ENCODE measurements at places on chromosomes 16 and 17.
A peak's percentile ranks its signal among the peaks of the same experiment; 100 is the strongest.

DNA sequence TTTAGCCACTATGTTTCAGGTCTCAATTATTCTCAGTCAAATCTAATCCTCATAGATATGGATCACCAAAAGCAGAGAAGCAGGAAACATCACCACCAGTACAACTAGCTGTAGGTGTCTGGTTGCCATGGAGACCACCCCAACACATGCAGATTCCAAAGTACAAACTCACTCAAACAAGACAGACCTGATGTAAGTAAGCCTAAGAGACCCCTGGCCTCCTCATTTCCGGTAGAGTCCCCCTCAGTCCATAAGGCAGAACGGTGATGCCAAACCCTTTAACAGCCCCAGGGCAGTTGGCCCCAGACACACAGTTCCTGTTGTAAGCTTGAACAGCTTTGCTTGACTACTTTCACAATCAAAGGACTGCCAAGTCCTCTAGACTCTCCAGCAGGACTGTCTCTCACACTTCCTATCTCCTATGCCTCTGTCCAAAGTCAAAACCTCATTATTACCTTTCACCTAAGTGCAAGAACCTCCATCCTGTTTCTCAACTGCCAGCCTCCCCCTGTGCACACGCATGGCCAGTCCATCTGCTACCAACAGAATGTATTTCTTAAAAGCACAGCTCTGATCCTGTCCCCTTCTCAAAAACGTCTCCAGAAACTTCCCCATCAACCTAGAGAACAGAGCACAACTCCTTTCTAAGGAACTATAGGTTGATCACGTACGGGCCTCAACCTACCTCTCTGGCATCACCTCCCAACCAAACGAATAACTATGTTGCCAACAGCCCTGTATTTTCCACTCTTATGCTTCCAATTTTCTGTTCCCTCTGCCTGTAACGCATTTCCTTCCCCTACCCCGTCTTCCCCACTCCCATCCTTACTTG is 23.9 kb downstream of the SLC39A11 start:
- no peak for DNase-seq

- DNase-seq = peak; percentile 81
Observed at GRCh38 chr17:28494445-28495188, 11.5 kb upstream of the FOXN1 start.

- no peak for DNase-seq
Observed at GRCh38 chr17:80111702-80112470, 10.5 kb downstream of the GAA start.

GRCh38 chr17:69961501-69962145 is 113.4 kb upstream of the KCNJ16 start:
- DNase-seq = peak; percentile 9

DNA sequence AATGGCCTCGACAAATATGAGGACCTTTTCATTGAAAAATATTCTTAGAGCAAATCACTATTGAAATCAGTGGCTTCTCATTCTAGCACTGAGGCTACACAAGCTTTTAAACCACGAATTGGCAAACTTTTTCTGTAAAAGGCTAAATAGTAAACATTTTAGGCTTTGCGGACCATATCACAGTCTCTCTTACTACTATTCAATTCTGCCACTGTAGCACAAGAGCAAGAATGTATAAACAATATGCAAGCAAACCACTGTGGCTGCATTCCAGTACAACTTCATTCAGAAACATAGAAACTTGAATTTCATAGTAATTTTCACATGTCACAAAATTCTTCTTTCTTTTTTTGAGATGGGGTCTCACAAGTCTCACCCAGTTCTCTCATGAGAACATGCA is 49.1 kb downstream of the PHLPP2 start:
- no peak for DNase-seq

GRCh38 chr17:42407289-42407836 is 15.7 kb downstream of the CAVIN1 start:
- peak; percentile 56 for DNase-seq

DNA sequence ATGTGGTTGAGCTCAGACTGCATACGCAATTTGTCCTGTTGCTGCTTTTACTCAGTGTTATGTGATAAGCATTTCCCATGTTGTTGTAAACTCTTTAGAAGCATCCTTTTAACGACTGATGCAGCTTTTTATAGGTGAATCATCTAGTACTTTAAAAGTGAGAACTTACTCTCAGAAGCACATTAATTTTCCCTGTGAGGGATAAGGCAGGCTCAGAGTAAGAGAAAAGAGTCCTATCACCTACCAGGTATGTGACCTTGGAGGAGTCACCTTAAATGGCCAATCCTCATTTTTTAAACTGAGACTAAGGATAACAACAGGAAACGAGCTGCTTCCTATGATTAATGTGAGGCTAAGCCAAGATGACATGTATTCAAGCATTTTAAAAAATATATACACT is 34.4 kb upstream of the GAN start:
- DNase-seq = no peak

GRCh38 chr16:8572063-8572918 is 18.0 kb downstream of the TMEM114 start:
- DNase-seq = no peak

DNA sequence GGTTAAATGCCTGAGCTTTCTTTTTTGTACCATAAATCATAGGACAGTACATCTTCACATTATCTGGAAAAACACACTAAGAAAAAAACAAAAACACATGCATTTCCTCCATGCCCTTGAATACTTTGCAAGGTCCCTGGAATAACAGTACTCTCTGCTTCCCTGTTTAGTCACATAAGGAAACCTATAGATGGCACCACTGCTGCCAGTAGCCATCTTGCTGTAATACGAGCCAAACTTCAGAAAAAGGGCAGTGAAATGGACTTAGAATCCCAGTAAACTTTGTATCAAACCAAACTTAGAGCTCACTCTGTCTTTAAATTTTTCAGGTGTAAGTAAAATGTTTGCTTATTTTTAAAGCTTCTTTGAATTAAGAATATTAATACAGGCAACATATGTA is 435.5 kb downstream of the KCNJ2 start:
- DNase-seq = no peak

DNA sequence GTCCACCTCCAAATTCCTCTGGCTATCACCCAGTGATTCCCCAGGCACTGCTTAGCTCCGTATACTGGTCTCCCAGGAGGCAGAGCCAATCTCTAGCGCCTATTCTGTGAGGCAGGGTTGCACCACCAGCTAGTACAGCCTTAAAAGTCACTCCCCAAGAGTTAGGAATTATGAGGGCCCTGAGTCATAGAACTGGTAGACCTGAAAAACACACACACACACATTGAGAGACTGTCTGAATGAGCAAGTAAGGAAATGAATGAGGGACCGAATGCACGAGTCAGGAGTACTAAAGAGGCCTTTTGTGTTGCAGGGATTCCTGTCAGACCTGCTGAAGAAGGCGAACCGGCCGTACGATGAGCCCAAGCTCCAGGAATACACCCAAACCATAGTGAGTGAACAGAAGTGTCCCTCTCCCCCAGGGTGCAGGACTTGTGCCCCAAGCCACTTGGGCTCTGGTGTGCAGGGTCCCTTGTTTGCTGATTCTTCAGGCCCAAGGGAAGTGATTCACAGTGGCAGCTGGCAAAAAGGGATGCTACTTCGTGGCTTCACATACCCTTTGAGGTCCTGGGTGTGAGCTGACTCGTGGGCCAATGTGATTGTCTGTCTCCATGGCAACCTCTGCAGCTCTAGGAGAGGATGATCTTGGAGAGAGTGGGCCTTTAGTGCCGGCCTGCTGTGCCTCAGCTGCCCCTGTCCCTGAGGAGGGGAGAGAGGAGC is 24.7 kb downstream of the CALB2 start:
- DNase-seq = no peak

DNA sequence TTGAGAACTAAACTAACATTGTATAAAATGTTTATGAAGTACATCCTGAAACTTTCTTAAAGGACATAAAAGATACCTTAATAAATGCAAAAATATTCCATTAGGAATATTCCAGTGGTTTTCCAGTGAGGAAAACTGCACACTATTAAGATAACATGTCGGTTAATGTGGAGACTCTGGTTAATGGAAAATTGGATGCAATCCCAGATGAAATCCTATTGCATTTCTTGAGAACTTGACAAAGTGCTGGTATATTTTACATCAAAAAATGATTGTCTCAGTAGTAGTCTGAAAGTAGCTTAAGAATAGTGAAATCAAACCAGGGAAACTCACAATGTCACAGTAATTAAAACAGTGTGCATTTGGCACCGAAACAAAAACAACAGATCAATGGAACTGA is 202.5 kb upstream of the MON1B start:
- no peak for DNase-seq

- no peak for DNase-seq
Observed at GRCh38 chr16:53950677-53951076, 246.7 kb downstream of the FTO start.

DNA sequence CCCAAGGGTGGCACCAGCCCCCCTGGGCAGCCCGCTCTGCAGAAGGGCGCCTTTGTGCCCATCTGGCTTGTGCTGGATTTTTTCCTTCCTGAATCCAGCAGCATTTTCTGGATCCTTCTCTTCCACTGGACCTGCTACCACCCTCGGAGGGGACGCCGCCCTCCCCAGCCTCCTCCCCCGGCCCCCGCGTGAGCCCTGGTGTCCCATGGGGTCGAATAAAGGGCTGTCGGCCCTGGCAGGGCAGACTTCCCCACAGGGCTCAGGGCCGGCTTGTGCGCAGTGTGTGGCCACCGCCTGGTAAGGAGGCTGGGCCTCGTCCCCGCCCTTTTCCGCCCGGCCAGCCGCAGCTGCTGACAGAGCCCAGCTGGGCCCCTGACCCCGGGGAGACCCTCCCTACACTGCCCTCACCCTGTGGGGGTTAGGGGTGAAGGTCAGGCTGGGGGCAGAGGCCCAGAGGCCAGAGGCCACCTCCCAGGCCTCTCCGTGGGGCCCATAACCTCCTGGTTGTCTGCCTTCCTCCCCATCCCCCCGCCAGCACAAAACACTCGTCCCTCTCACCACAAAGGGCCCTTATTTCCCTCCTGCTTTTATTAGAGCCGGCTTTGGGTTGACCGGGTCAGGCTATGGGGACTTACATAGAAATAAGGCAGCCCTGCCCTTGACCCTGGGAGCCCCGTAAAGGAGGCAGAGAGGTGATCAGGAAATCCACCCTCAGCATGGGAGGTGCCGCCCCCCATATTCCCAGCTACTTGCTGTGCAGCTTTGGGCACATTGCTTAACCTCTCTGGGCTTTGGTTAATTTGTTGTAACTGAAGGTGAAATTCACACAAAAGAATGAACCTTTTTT is 179.3 kb upstream of the CIBAR2 start:
- DNase-seq = peak; percentile 72

DNA sequence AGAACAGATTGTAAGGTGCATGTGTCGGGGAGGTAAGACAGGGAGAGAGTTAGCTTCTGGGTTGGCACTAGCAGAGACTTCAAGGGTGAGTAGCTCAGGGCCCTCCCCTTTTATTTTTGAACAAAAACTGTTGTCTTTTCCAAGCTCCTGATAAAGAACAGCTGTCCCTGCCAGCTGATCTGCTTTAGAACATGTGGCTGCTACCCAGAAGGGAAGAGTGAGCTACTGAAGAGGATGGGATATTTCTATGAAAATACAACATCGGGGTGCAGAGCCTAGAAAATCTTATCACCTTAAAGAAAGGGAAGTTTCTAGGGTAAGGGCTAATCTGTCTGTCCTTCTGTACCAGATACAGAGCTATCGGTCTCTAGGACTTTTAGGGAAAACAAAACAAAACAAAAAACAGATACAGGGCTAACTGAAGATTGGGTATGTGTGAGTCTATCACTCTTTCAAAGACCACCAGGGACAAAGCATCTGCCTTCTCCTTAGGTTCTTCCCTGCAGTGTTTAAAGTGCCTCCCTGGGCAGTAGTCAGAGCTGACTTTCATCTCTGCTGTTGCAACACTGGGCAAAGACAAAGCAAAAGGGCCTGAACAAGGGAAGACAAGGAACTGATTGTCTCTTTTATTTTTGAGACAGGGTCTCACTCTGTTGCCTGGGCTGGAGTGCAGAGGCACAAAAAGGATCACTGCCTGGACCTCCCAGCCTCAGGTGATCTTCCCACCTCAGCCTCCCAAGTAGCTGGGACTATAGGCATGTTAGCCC is 5.0 kb upstream of the DHRS13 start:
- DNase-seq = peak; percentile 35

DNA sequence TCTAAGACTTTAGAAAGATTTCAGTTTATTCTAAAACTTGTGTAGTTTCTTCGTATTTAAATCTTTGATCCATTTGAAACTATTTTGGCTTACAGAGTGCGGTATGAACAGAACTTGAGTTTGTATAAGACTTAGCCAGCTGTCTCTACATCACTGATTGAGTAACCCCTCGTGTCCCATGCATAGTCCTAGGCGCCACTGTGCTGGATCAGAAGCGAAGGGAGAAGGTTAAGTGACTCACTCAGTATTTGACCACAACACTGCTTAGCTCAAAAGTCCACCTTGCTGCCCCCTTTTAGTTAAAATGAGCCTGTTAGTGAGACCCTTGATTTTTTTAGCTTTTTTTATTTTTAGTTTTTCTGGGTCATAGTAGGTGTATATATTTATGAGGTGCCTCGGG is 28.4 kb downstream of the CD300LB start:
- no peak for DNase-seq

GRCh38 chr17:80785477-80786178 is 206.0 kb upstream of the CHMP6 start:
- DNase-seq = no peak

DNA sequence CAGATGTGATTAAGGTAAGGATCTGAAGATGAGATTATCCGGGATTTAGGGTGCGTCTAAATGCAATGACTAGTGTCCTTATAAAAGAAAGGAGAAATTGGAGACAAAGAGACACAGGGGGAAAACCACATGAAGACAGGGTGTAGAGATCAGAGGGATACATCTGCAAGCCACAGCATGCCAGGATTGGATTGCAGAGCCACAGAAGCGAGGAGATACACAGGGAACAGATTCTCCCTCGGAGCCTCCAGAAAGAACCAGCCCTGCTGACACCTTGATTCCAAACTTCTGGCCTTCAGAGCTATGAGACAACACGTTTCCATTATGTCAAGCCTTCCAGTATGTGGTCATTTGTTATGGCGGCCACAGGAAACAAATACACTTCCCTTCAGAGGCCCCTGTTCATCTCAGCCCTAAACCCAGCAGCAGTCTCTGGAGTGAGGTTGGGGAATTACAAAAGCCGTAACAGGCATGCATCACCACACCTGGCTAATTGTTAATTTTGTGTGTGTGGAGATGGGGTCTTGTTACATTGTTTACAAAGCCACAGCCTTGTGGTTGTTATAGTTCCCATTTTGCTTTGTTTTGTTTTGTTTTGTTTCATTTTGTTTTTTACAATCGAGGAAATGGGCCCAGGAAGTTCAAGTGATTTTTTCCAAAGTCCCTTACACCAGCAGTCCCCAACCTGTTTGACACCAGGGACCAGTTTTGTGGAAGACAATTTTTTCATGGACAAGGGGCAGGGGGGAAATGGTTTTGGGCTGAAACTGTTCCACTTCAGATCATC is 51.6 kb upstream of the LYRM9 start:
- DNase-seq = no peak

DNA sequence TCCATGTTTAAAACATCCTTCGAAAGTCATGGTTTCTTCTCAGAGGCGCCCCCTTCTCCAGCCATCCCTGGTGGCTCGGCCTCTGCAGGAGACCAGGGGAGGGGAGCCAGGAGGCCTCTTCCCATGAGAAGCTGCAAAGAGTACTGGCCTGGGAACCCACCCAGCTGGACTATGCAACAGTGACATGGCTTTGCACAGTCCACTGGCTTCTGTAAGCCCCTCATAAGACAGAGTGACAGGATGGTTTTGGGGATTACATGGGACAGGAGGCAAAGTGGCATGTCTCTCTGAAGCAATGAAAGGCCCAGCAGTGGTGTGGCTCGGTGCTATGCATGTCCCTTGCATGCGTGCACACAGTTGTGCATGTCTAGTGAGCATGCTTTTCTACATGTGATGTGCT is 99.5 kb downstream of the C16orf78 start:
- DNase-seq = no peak

GRCh38 chr16:64892835-64893785 is 228.8 kb downstream of the CDH11 start:
- DNase-seq = no peak

- DNase-seq = no peak
Observed at GRCh38 chr17:61955619-61956018, 27.8 kb upstream of the INTS2 start.

Measured in K562 (cell line).